ENCODE measurements at places on chromosomes 2 and 18. TPM values are rescaled to one million over a fixed set of nuclear protein-coding genes. Genes with fewer than 3 reads are reported as not detected.

DNA sequence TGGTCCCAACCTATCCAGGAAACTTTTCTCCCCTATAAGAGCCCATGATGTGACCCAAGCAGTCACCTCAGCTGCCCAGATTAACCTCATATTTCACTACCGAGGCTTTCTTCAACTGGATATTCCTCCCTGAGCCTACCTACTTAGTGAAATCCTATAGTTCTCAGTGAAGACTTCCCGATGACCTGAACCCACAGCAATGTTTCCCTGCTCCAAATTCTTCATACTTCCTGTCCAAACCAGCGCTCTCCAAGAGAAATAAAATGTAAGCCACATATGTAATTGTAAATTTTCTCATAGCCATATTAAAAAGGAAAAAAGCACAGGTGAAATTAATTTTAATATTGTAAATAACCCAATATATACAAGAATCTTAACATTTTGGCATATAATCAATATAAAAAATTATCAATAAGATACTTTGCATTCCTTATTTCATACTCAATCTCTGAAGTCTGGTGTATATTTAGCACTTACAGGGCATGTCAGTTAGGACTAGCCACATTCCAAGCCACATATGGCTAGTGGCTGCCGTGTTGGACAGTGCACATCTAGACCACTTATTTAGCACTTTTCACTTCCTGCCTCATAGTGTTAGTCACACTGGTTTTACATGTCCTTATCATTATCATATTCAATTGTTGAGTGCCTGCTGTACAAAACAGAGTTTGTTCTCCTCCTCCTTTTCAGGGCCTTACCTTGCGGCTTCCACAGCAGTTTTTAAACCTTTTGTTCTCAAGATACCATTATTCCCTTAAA is 1.9 kb upstream of the STAT4 start:
- no peak overlapping the region for H3K4me3 ChIP-seq
- H3K27ac ChIP-seq = no peak overlapping the region
- peaks cover 11% of the 10 kb centered on the region for H3K4me1 ChIP-seq
- DNase-seq = no peak
- H3K27me3 ChIP-seq = no peaks in the 10 kb centered on the region
- no peaks in the 10 kb centered on the region for H3K36me3 ChIP-seq

GRCh38 chr18:11407940-11408339 is 201.5 kb upstream of the SLC35G4 start:
- H3K27me3 ChIP-seq = no peaks in the 10 kb centered on the region
- DNase-seq = no peak
- no peaks in the 10 kb centered on the region for H3K36me3 ChIP-seq
- no peak overlapping the region for H3K4me3 ChIP-seq

GRCh38 chr2:18788592-18788991 is 199.2 kb upstream of the NT5C1B start:
- no peak overlapping the region for H3K27ac ChIP-seq
- no peaks in the 10 kb centered on the region for H3K4me1 ChIP-seq
- H3K36me3 ChIP-seq = no peaks in the 10 kb centered on the region
- no peak overlapping the region for H3K4me3 ChIP-seq

DNA sequence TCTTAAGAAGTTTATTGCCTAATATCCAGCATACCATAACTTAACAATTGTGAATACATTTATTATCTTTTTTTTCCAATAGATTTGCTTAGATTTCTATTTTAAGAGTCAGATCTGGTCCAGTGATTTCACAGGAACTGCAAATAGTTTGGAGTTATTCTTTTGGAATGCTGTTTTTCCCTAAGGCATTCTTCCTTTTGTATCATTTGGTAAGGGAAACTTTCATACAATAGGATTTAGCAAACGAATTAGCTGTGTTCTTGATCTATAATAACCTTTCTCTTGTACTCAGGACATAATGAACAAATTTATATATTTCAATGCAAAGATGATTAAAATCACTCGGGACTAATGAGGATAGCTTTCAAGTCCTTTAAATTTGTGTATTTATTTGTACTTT is 201.6 kb downstream of the ERBB4 start:
- DNase-seq = no peak
- H3K27me3 ChIP-seq = no peaks in the 10 kb centered on the region
- peaks cover 21% of the 10 kb centered on the region for H3K4me1 ChIP-seq
- no peak overlapping the region for H3K4me3 ChIP-seq
- no peaks in the 10 kb centered on the region for H3K36me3 ChIP-seq

DNA sequence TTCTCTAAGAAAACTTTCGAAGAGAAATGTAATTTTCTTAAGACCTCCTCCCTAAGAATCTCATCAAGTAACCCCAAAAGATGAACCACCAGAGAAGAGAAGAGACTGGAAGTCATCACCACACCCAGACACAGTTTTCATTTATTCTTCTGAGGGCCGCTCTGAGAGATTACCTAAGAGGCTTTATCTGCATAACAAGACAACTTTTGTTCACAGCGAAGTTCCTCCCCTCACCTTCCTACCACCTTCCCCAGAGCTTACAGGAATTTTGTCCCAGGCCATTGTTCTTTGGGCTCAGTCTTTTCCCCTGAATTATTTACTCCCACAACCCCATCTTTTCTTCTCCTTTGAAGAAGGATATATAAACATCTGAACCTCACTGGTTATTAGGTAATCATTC is 92.8 kb downstream of the AKAIN1 start:
- DNase-seq = no peak
- no peaks in the 10 kb centered on the region for H3K4me1 ChIP-seq
- H3K27ac ChIP-seq = no peak overlapping the region
- no peaks in the 10 kb centered on the region for H3K36me3 ChIP-seq

DNA sequence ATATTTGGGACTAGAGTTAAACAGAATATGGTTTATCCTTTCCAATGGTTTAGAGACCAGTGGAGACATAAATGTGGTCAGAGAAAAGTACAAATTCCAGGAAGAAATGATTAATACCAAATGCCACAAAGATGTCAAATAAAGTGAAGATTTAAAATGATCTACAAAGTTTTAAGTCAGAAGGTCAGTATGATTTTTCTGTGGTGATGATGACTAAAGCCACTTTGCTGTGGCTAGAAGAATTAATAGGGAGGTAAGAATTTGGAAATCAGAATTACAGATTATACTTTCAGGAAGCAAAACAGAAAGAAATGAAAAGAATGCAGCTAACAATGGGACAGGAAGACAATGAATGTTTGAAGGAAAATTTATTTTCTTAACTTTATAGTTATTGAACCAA is 91.5 kb upstream of the CDH7 start:
- no peak for DNase-seq
- H3K4me1 ChIP-seq = no peaks in the 10 kb centered on the region
- no peak overlapping the region for H3K27ac ChIP-seq
- no peak overlapping the region for H3K4me3 ChIP-seq
- no peaks in the 10 kb centered on the region for H3K27me3 ChIP-seq

CCDC178 gene
- 1.7 TPM for total RNA-seq

DNA sequence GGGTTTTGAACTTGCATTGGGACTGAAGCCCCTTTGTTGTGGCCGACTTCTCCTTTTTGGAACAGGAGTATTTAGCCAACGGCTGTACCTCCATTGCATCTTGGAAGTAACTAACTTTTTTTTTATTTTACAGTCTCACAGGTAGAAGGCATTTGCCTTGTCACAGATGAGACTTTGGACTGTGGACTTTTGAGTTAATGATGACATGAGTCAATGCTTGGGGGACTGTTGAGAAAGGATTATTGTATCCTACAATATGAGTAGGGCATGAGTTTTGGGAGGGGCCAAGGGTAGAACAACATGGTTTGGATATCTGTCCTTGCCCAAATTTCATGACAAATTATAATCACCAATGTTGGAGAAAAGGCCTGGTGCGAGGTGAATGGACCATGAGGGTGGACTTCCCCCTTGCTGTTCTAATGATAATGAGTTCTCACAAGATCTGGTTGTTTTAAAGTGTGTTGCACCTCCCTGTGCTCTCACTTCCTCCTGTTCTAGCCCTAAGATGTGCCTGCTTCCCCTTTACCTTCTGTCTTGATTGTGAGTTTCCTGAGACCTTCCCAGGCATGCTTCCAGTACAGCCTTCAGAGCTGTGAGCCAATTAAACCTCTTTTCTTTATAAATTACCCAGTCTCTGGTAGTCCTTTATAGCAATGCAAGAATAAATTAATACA is 1269.4 kb upstream of the CHAC2 start:
- DNase-seq = no peak
- H3K27me3 ChIP-seq = no peaks in the 10 kb centered on the region
- no peaks in the 10 kb centered on the region for H3K4me1 ChIP-seq
- H3K36me3 ChIP-seq = no peaks in the 10 kb centered on the region
- no peak overlapping the region for H3K27ac ChIP-seq

- no peak for DNase-seq
- no peak overlapping the region for H3K27ac ChIP-seq
- no peak overlapping the region for H3K4me3 ChIP-seq
- H3K36me3 ChIP-seq = no peaks in the 10 kb centered on the region
- no peaks in the 10 kb centered on the region for H3K27me3 ChIP-seq
These were observed 77.1 kb upstream of the UGP2 start for GRCh38 chr2:63764630-63765029.

- no peak overlapping the region for H3K27ac ChIP-seq
- DNase-seq = no peak
- H3K36me3 ChIP-seq = no peaks in the 10 kb centered on the region
- no peak overlapping the region for H3K4me3 ChIP-seq
- no peaks in the 10 kb centered on the region for H3K4me1 ChIP-seq
These were observed 48.7 kb upstream of the NBEAL1 start for GRCh38 chr2:202965810-202966460.

SERPINB3 gene
- total RNA-seq = not detected

UGT1A5 gene
- 2.9 TPM for total RNA-seq

GRCh38 chr2:198343471-198343870 is 539.1 kb downstream of the PLCL1 start:
- no peaks in the 10 kb centered on the region for H3K27me3 ChIP-seq
- H3K27ac ChIP-seq = no peak overlapping the region
- no peaks in the 10 kb centered on the region for H3K36me3 ChIP-seq

ZNF385B gene
- total RNA-seq = 1.3 TPM

- no peaks in the 10 kb centered on the region for H3K4me1 ChIP-seq
- DNase-seq = no peak
- no peaks in the 10 kb centered on the region for H3K36me3 ChIP-seq
- no peaks in the 10 kb centered on the region for H3K27me3 ChIP-seq
These were observed 1033.0 kb upstream of the PIK3C3 start for GRCh38 chr18:40921845-40922629.

- H3K4me3 ChIP-seq = no peak overlapping the region
- H3K27ac ChIP-seq = no peak overlapping the region
- no peaks in the 10 kb centered on the region for H3K27me3 ChIP-seq
- H3K36me3 ChIP-seq = no peaks in the 10 kb centered on the region
These were observed 19.3 kb downstream of the EVA1A start for GRCh38 chr2:75541430-75541829.

ALPP gene
- not detected for total RNA-seq

SNRNP27 gene
- 111 TPM for total RNA-seq

GRCh38 chr18:48838166-48838775 is 112.5 kb downstream of the SMAD7 start:
- H3K27ac ChIP-seq = no peak overlapping the region
- H3K36me3 ChIP-seq = no peaks in the 10 kb centered on the region
- H3K4me1 ChIP-seq = peaks cover 27% of the 10 kb centered on the region
- H3K4me3 ChIP-seq = no peak overlapping the region
- no peaks in the 10 kb centered on the region for H3K27me3 ChIP-seq

GRCh38 chr2:152394326-152394725 is 59.4 kb downstream of the FMNL2 start:
- H3K36me3 ChIP-seq = no peaks in the 10 kb centered on the region
- DNase-seq = no peak
- H3K4me1 ChIP-seq = no peaks in the 10 kb centered on the region
- no peak overlapping the region for H3K27ac ChIP-seq
- no peak overlapping the region for H3K4me3 ChIP-seq
- H3K27me3 ChIP-seq = no peaks in the 10 kb centered on the region

- H3K4me3 ChIP-seq = no peak overlapping the region
- no peak for DNase-seq
- H3K27ac ChIP-seq = no peak overlapping the region
These were observed 249.4 kb downstream of the SRBD1 start for GRCh38 chr2:45361666-45362065.

GRCh38 chr2:102357937-102358336 is 2.3 kb downstream of the IL18R1 start:
- DNase-seq = no peak
- peaks cover 3% of the 10 kb centered on the region for H3K4me1 ChIP-seq
- no peak overlapping the region for H3K4me3 ChIP-seq
- no peaks in the 10 kb centered on the region for H3K27me3 ChIP-seq
- no peaks in the 10 kb centered on the region for H3K36me3 ChIP-seq

PROKR1 gene
- not detected for total RNA-seq

Data from thyroid gland (tissue), 4 donors.